ENCODE measurements at places on chromosomes 2 and 18. TPM values are rescaled to one million over a fixed set of nuclear protein-coding genes. Genes with fewer than 3 reads are reported as not detected.
A peak's percentile ranks its signal among the peaks of the same experiment; 100 is the strongest.

GRCh38 chr18:51278045-51278649 is 80.7 kb upstream of the MEX3C start:
- no peak for DNase-seq

The GRB14 gene
- total RNA-seq = 19.7 TPM

GRCh38 chr2:182128821-182129707 is 143.4 kb downstream of the PPP1R1C start:
- DNase-seq = peak; percentile 51

GRCh38 chr2:240235149-240235803 is 94.8 kb upstream of the OTOS start:
- DNase-seq = no peak

DNA sequence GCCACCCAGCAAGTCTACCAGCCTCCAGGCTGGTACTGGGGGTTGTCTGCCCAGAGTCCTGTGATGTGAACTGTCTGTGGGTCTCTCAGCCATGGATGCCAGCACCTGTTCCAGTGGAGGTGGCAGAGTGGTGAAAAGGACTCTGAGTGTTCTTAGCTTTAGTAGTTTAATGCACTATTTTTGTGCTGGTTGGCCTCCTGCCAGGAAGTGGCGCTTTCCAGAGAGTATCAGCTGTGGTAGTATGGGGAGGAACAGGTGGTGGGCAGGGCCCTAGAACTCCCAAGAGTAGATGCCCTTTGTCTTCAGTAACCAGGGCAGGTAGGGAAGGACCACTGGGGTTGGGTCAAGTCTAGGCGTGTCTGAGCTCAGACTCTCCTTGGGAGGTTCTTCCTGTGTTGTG is 356.7 kb downstream of the STK39 start:
- DNase-seq = peak; percentile 53

The ANAPC1 gene
- total RNA-seq = 56.4 TPM

DNA sequence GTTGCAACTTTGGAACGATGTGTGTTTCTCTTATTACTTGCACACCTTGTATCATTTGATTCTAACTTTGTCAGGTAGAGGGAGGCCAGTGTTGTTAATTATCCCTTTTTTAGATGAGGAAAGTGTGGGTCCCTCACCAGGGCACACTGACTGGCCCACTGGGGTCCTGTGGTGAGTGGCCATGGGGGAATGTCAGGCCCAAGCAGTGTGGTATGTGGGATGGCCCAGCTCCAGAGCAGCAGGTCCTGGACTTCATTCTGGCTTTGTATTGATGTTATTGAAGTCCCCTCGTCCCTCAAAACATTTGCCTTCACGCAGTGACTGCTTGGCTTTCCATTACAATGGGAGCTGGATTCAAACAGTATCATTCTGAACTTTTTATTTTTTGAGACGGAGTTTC is 11.7 kb downstream of the NCK2 start:
- DNase-seq = no peak

The SERPINB2 gene
- total RNA-seq = 9.7 TPM
